Small intestine (tissue), 16 donors: ENCODE measurements at places on chromosomes 3 and 15. TPM values are rescaled to one million over a fixed set of nuclear protein-coding genes. Genes with fewer than 3 reads are reported as not detected.
A peak's percentile ranks its signal among the peaks of the same experiment; 100 is the strongest.

DNA sequence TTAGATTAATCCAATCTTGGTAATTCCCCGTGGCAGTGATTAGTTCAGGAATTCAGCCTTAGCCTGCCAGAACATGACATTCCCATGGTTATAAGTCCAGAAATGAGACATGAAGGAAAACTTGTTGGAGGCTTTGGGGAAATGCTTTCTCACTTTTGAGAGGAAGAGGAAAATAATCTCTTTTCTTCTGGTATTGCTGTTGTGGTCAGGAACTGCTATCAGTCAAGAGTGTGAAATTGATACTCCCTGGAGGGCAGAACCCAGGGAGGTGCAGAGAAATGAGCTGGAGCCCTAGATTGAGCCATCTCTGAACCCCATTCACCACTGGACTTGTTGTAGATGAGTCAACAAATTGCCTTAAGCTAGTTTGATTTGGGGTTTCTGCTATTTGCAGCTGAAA, 38.6 kb upstream of the APH1B start:
- DNase-seq = no peak

DNA sequence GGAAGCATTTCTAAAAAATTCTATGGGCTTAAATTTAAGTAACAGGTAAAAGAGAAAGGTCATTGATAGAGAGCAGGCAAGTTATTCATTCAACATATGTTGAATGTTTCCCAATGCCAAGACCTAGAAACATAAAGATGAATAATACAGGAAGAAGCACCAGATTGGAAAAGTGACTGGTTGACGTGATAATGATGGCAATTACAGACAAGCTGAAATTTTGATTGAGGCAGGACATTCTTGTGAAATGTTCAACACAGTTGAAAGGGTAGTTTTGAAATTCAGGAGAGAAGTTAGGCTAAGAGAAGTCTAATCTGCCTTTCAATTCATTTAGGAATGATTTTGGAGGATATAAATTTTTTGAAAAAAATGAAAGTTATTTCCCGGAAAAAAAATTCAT, 536.3 kb upstream of the NAALADL2 start:
- DNase-seq = no peak

DNA sequence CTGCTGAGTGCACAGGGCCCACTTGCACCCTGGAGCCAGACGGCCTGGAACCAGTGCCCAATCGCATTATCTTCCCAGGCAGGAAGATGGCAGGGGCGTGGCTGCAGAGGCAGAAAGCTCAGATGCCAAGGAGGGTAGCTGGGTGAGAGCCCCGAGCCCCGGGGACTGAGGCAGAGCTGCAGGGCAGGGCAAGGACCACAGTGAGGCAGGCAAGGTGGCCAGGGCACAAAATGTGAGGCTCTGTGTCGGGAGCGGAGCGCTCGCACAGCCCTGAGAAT, 1.6 kb upstream of the CCDC33 start:
- no peak for DNase-seq

GRCh38 chr3:105594219-105594618, 227.5 kb downstream of the ALCAM start:
- DNase-seq = no peak

- no peak for DNase-seq
Measured at GRCh38 chr3:11580645-11581044, 63.1 kb downstream of the VGLL4 start.

DNA sequence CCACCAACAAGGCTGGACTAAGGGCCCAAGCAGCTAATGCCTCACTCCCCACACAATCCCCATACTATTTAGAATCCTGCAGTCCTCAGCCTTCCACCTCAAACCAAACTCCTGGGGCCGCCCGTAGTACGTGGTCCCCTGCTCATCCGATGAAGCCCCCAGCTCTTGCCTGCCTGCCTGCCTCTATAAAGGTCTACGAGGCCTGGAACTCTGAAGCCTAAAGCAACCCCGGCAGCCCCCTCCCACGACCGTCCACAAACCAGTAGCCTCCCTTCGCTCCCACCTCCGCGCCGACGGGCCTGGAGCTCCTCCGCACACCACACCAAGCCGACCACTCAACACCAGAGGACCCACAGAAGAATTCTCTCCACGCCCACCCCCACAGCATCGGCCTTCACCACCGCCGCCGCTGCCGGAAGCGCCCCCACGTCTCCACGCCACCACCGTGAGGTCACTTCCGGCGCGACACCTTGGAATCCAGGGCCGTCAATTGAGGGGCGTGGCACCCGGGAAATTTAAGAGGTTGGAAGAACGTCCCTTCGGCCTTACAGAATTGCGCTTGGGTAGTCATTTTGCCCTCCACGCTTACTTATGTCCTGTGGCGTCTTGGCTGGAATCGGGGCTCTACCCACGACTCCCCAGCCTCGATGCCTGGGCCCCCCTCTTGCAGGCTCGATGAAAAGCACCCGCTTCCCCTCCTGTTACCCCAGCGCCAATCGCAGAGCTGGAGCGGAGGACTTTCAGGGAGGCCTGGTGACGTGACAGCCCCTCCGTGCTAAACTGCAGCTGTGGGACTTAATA, at the start of gene EDC3:
Gene EDC3, minus strand, starts transcription at position 428 of the 801 bp plus-strand sequence. CDS start 20,900 bp downstream, outside the sequence.
- peak; percentile 95 for DNase-seq

DNA sequence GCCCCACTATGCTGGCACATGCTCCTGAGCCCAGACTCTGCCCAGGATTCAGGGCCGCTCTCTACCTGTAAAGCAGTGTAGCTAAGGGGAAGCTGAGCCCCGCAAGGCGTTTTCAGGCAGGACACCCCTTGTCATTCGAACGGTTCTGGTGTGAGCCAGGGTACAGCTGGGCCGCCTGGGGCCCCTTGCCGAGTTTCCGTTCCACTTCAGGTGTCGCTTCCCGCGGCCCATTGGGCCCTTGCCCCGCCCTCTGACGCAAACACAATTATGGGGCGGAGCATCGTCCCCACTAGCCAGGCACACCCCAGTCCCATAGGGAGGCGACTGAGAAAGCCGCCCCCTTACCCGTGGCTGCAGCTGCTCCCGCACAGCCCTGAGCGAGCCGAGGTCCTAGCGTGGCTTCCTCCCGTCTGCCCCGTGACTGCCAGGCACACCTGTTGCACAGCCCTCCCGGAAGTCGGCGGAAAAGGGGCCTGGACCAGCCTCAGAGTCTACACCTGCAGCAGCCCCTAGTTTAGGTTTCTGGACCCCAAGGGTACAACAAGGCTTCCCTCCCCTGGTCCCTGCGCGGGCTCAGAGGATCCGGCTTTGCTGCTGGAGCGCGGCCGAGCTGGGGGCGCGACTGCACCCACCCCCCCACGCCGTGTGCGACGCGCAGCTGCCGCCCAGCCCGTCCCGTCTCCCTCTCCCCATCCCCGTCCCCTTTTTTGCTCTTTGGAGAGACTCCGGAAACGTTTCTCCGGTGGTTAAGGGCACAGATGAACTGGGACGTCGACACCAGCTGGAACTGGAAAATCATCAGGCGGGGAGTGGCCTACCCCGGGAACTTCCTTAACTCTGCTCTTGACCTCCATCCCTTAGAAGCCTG, at the start of gene PLSCR2:
Gene PLSCR2, minus strand, starts transcription at position 412 of the 868 bp plus-strand sequence. CDS start 9,657 bp downstream, outside the sequence.
- peak; percentile 87 for DNase-seq

GRCh38 chr3:65884071-65884470, 154.6 kb downstream of the MAGI1 start:
- peak; percentile 21 for DNase-seq

Gene PROS1
- 2.2 TPM for polyA plus RNA-seq

Gene NR1I2
- polyA plus RNA-seq = 37.8 TPM

Gene CCR4
- not detected for polyA plus RNA-seq
